ENCODE measurements at places on chromosomes 6 and 20. TPM values are rescaled to one million over a fixed set of nuclear protein-coding genes. Genes with fewer than 3 reads are reported as not detected.
A peak's percentile ranks its signal among the peaks of the same experiment; 100 is the strongest.

Gene BPI
- total RNA-seq: not detected

Gene DOP1A
- total RNA-seq: 26.0 TPM

DNA sequence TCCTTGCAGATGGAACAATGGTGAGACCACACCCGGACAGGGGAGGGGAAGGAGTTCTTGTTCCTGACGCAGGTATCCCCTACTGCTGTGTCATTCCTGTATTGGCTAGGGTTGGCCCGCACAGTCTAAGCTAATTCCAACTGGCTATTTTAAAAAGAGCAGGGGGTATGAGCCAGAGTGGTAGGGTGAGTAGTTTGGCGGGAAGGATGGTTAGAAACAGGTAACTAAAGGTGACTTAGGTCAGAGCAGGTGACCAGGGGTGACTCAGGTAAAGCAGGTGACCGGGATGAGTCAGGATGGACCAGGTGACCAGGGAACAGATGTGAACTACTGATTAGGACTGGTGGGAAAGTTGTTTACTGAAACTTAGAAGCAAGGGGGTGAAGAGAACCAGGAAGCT is 58.0 kb downstream of the ZNF292 start:
- no peak for DNase-seq

- no peak for DNase-seq
Measured at GRCh38 chr6:144215402-144215931, 65.2 kb downstream of the STX11 start.

DNA sequence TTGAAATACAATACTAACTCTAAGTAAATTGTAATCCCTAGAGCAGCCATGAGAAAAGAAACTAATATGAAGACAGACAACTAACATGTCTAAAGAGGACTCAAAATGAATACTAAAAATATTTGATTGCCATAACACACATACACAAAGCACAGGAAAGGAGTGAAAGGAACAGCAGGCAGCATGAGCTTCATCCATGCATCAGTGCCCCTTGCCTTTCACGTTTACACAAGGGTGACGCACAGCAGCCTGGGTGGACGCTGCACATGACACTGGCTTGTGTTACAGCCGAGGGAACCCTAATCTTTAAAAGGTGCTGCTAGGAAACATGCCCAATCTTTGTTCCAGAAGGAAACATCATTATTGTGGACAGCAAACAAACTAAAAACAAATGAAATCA is 123.5 kb downstream of the MAN1A1 start:
- peak; percentile 3 for DNase-seq
